BJ (cell line): ENCODE measurements at places on chromosomes 3 and 15. TPM values are rescaled to one million over a fixed set of nuclear protein-coding genes. Genes with fewer than 3 reads are reported as not detected.

DNA sequence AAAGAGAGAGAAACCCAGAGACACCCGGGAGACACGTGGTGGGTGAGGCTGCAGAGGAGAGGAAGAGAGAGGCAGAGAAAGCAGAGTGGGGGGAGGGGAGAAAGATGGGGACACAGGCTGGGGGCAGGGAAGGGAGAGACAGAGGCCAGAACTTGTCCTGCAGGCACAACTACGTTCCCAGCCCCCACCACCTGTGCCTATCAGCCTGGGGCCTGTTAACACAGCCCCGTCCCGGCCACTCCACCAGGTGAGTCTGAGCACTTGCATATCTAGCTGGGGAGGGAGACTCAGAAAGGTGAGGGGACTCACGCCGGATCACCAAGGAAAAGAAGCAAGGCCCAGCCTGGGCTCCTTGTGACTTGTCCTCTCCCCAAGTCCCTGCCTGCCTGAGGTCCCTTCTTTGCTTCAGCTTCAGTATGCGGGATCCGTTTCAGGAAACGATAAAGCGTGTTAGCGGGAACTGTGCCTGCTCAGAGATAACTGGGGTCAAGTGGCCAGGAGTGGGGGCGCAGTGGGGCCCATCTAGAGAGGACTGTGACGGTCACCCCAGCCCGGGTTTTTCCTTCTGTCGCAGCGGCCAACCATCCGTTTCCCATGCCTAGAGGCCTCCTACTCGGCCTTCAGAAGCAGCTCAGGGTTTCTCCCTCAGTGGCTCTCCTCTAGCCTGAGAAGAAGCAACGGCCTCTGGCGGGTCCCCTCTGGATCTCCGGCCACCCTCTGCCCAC is 10.3 kb downstream of the LINGO1 start:
- no peak for DNase-seq

DNA sequence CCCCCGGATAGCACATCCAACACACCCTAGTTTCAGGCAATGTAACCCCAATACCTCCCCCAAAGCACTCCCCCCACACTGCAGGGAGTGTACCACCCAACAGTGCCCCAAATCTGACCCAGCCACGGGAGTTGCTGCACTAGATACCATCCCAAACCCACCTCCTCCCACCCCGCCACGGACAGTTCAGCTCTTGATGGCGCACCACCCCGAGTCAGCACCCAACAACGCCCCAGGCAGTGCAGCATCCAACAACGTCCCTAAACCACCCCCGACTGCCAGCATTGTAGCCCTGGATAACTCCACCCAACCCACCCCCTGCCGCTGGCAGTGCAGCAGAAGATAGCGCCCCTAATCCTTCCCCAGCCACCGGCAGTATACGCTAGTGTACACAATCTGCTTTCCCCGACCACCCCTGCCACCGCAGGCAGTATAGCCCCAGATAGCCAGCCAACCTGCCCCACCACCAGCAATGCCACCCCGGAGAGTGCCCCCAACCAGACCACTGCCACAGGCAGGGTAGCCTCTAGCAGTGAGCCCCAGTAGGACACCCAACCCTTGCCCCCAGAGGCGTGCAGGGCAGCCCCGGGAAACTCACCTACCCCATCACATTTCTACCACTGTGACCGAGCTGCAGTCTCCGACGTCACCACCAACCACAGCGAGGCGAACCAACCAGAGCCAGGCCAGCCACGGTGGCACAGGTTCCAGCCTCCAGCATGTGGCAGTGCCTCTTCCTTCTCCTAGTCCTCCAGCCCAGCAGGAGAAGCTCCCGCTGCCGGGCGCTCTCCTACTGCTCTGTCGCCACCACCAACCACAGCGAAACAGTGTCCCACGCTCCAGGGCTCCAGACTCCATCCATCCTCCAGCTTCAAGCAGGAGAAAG is 178.1 kb downstream of the POTEB3 start:
- no peak for DNase-seq

- DNase-seq = no peak
Measured at GRCh38 chr3:172303181-172303580, 145.1 kb downstream of the GHSR start.

DNA sequence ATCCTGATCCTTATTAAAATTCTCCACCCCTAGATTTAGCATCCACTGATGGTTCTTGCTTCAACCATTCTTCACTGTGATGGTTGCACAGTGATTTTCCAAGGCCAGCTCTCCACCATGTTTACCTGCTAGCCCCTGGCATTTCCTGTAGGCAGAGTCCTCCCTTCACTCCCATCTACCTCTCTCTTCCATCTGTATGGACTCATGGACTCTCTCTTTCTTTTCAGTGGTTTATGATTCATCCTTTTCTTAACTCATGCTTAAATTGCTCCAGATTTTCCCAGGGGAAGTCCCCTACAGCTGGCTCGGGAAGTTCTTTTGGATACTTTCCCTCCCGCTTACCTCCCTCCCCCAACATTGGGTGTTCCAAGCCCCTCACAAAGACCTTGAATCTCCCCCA is 18.7 kb downstream of the TGM4 start:
- no peak for DNase-seq

GRCh38 chr15:70096215-70097062 is 1.3 kb downstream of the TLE3 start:
- DNase-seq = no peak

- no peak for DNase-seq
Measured at GRCh38 chr3:4986175-4986781, 7.0 kb downstream of the BHLHE40 start.

DNA sequence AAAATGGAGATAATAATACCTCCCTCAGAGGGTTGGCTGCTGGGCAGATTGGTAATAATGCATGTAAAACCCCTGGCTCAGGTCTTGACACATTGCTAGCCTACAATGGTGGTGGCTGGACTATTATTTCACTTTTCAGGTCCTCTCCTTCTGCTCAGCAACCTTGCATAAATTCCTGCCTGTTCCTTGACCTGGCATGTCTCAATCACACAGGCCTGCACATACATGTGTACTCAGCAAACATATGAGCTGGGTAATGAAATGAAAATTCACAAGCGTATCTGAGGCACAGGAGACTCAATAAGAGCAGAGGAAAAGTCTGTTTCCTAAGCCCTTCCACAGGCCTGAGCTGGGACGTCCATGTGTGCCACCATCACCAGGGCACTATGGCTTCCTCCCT is 17.4 kb downstream of the VPS18 start:
- no peak for DNase-seq

DNA sequence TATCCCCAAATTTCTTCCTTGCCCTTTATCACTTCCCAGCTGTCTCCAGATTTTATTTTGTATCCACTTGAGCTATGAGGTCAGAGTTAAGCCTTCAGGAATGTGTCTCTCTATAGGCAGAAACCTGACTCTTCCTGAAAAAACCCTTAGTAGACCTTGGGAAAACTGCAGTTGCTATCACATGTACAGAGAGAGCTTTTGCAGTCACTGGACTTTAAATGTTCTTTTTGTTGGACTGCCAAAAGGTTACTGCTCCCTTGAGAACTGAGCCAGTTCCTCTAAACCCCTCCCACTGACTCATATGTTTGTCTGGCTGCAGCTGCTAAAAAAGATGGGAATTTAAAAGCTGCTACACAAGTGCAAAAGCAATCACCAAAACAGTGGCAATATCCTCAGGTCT is 169.1 kb upstream of the CCDC54 start:
- peak; percentile 92 for DNase-seq

DNA sequence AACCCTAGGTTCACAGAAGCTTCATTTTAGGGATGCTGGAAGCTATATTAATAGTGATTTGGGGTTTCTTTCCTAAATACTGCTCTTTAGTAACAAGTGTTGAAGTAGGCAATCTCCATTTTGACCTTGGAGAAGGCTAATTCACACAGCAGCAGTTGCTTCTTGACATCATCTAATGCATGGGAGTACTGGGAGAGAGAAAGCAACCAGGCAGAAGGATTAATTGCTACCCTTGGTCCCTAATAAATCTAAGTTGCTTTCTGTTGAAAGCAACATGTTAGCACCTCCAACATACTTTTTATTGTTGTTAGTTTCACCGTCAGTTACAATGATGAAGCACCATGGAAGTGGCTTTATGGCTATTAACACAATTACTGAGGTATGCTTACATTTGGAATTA is 96.2 kb downstream of the ADAMTS9 start:
- DNase-seq = no peak

- no peak for DNase-seq
Measured at GRCh38 chr3:143567823-143568222, 280.4 kb downstream of the SLC9A9 start.

DNA sequence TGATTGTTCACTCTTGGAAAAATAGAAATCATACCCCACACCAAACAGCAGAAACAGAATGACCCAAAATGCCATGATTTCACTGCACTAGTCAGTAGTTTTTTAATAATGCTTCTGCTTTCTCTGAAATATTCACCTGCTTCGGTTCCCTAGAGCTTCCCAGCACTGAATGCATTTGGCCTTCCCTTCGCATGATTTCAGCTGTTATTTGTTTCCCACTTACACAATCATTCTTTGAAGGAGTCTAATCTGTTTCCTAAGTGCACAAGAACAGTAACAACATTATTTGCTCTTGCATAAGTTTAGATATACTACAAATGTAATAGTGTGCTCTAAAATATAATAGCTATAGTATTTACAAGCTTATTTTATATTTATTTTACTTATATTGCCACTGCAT is 178.7 kb downstream of the STAC start:
- no peak for DNase-seq

DNA sequence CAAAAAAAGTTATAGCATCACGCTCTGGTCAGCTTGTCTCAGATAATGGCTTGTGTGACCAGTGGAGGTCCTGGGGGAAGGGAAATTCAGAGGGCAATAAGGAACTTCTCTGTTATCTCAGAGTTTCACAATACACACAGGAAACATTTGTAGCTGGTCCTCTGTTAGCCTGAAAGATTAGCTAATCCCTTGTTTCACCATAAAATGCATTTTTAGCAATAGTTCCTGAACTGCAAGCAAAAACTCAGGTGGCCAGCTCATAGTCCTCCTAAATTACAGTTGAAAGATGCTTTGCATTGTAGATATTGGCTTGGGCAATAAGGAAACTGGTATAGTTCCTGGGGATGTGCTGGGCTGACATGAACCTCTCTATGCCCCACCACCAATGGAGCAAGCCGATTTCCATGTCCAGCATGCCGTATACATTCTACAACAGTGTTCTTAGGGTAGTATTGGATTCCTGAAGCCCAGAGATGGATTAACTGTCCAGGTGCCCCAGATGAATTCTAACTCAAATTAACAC is 141.5 kb upstream of the TBL1XR1 start:
- DNase-seq = no peak

DNA sequence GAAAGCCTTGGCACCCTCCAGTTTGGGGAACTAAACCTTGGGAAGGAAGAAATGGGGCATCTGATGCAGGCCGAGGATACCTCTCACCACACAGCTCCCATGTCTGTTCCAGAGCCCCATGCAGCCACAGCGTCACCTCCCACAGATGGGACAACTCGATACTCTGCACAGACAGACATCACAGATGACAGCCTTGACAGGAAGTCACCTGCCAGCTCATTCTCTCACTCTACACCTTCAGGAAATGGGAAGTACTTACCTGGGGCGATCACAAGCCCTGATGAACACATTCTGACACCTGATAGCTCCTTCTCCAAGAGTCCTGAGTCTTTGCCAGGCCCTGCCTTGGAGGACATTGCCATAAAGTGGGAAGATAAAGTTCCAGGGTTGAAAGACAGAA is 7.7 kb downstream of the MAP1A start:
- DNase-seq = no peak

DNA sequence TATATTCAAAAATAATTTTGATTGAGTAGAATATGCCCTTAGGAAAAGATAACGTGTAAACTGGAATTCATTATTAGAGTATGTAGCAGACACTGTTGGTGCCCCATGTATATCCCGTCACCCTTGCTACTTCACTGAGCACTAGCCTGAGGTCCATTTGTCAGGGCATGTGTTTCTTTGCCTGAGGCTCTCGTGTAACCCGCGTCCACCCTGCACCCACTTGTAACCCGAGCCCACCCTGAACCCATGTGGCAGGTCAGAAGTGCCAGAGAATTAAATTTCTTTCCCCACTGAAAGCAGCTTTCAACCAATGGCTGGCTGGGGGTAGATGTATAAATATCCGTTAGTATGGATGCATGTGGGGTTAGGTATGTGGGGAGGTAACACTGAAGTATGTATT is 474.2 kb upstream of the ZNF385D start:
- no peak for DNase-seq

GRCh38 chr15:75202251-75203016 is 752 bp downstream of the C15orf39 start:
- DNase-seq = no peak

- no peak for DNase-seq
Measured at GRCh38 chr3:10998542-10998941, 6.0 kb downstream of the SLC6A1 start.

DNA sequence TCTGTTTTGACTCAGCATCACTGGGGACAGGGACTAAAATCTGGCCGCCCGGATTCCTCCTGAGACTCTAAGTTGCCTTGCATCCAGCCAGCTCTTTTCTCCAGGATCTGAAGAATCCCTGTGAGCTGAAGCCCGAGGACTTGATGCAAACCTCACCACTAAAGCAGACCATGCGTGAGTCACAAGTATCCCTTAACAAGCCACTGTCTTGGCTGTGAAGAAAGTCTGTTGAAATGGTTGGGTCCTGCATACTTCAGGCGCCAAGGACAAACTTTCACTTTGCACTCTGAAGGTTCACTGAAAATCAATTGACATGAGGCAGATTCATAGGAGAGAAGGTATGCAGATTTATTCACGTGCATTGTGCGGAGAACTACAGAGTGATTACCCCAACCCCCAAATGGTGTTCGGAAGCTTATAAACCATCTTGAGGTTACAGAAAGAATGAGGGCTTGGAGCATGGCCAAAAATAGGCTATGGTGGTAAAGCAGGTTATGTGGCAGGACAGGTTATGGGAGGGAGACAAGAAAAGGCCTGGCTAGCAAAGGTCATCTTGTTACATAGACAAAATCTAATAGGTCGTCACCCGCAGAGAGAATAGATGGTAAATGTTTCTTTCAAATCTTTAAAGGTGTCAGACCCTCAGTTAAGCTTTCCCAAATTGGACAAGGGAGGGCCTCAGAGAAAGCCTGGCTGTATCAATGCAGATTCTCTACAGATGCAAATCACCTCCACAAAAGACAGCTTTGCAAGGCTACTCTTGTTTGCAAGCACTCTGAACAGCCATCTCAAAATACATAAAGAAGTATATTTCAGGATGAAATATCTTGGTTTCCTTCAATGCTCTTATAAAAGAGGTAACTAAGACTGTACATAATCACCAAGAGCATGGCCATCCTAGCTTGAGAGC is 126.3 kb upstream of the PLAAT1 start:
- no peak for DNase-seq

The PLA2G4E gene
- polyA plus RNA-seq = not detected in 2 replicates

The ISY1 gene
- 21.0 and 34.2 TPM in 2 replicates for polyA plus RNA-seq

The FES gene
- polyA plus RNA-seq = 6.9 and 11.1 TPM in 2 replicates

The ACAP2 gene
- polyA plus RNA-seq = 12.5 and 28.7 TPM in 2 replicates

The PLSCR5 gene
- not detected in 2 replicates for polyA plus RNA-seq

The LRRC2 gene
- 0.55 and 1.2 TPM in 2 replicates for polyA plus RNA-seq

The IMPG2 gene
- 0.10 and 0.15 TPM in 2 replicates for polyA plus RNA-seq

The CRABP1 gene
- polyA plus RNA-seq = not detected in 2 replicates

The SMCO1 gene
- not detected in 2 replicates for polyA plus RNA-seq

The TIMP4 gene
- 1.3 and 1.8 TPM in 2 replicates for polyA plus RNA-seq

The SSUH2 gene
- 0.25 and 0.26 TPM in 2 replicates for polyA plus RNA-seq

The NPAP1 gene
- not detected in 2 replicates for polyA plus RNA-seq

The GPR27 gene
- polyA plus RNA-seq = 0.02 TPM in 1 of 2 replicates, not detected in the other
